GM23338 (cell line): ENCODE measurements at places on chromosomes 3 and 15. TPM values are rescaled to one million over a fixed set of nuclear protein-coding genes. Genes with fewer than 3 reads are reported as not detected.

DNA sequence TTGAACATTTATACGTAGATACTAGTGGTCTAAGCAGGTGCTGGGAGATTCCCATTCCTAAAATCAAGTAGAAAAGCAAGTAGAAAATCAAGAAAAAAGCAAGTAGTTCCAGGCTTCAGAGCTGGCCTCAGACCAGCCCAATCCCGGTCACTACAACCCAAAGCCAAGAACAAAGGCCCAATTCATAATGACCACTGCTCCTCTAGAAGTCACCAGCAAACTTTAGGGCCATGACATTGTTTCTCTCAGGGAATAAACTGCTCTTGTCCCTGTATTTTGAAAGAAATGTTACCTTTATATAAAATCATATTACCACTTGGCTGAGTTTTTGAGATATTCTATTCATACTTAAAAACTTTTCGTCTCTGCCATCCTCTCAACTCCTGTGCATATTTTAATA, 106.3 kb upstream of the IL12A start:
- no peak overlapping the region for H3K4me3 ChIP-seq
- no peak for DNase-seq
- peaks cover 19% of the 10 kb centered on the region; the same call in 1 of the 2 replicates for H3K4me1 ChIP-seq
- no peaks in the 10 kb centered on the region for H3K36me3 ChIP-seq
- H3K27ac ChIP-seq = peak overlapping the region; percentile 47; the same call in 1 of the 2 replicates
- H3K27me3 ChIP-seq = no peaks in the 10 kb centered on the region

The ITIH3 gene
- total RNA-seq = 0.31 TPM in 1 of 2 replicates, not detected in the other

The SCAANT1 gene
- total RNA-seq = not detected in 2 replicates

- no peaks in the 10 kb centered on the region for H3K27me3 ChIP-seq
- H3K36me3 ChIP-seq = no peaks in the 10 kb centered on the region
- H3K27ac ChIP-seq = no peak overlapping the region
Observed at GRCh38 chr15:59622289-59622688, 10.7 kb downstream of the GCNT3 start.

DNA sequence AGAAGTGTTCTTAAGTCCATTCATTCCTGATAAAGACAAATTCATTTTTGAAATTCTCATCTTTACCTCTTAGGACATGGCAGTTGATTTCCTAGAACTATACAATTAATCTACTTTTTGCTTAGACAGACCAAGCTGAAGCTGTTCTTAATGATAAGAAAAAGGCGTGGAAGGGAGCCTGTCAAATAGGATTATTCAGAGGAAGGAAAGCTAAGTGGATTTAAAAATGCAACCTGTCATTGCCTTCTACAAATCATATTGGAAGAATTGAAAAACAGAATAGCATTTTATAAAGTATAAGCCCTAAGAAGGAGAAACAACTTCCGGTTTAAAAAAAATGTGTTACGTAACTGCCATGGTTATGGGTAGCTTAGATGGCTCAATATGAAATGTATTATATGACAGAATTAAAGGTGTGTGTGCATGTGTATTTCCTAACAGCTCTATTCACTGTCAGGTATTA, 81.2 kb upstream of the RAP2B start:
- no peaks in the 10 kb centered on the region for H3K36me3 ChIP-seq
- DNase-seq = no peak
- no peak overlapping the region for H3K4me3 ChIP-seq
- peaks cover 2% of the 10 kb centered on the region for H3K4me1 ChIP-seq
- H3K27me3 ChIP-seq = no peaks in the 10 kb centered on the region

- no peaks in the 10 kb centered on the region for H3K36me3 ChIP-seq
- no peak overlapping the region for H3K27ac ChIP-seq
- H3K4me1 ChIP-seq = no peaks in the 10 kb centered on the region
- no peaks in the 10 kb centered on the region for H3K27me3 ChIP-seq
- DNase-seq = no peak
Observed at GRCh38 chr15:48406266-48406891, 75.2 kb downstream of the DUT start.

The HEG1 gene
- total RNA-seq = 8.8 and 17.0 TPM in 2 replicates

GRCh38 chr3:46661776-46662766, 31.4 kb downstream of the ALS2CL start:
- H3K27ac ChIP-seq = no peak overlapping the region
- H3K36me3 ChIP-seq = no peaks in the 10 kb centered on the region
- H3K27me3 ChIP-seq = no peaks in the 10 kb centered on the region
- peaks cover 40% of the 10 kb centered on the region for H3K4me1 ChIP-seq
- no peak overlapping the region for H3K4me3 ChIP-seq
- DNase-seq = peak; percentile 71

The GOLGA8O gene
- total RNA-seq = not detected in 2 replicates

The AKAP13 gene
- 49.4 and 60.7 TPM in 2 replicates for total RNA-seq

DNA sequence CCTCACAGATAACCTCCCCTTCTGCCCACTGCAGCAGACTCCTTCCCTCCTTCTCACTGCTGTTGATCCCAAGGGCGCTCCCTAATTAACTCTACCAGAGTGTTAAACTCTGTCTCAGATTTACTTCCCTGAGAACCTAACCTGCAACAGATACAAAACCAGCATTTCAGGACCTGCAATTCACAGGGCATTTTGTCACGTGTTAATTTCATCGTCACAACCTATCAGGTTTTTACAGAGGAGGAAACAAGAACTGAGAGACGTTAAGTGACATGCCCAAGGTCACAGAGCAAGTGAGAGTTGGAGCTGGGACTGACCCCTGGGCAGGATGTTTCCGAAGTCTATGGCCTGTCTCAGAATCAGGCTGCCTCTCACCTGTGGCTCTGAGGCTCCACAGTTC, 223.9 kb downstream of the UACA start:
- H3K27ac ChIP-seq = no peak overlapping the region
- no peaks in the 10 kb centered on the region for H3K27me3 ChIP-seq
- H3K4me3 ChIP-seq = no peak overlapping the region
- H3K36me3 ChIP-seq = no peaks in the 10 kb centered on the region
- no peak for DNase-seq

- no peak overlapping the region for H3K27ac ChIP-seq
- no peak overlapping the region for H3K4me3 ChIP-seq
- H3K27me3 ChIP-seq = no peaks in the 10 kb centered on the region
- no peak for DNase-seq
Observed at GRCh38 chr3:141246958-141247301, 15.3 kb downstream of the PXYLP1 start.
